NCI-H2081 (cell line): ENCODE measurements at places on chromosomes 6 and 20.

GRCh38 chr20:35434085-35435005, 3.7 kb downstream of the GDF5 start:
- DNase-seq, result no peak

- no peak for DNase-seq
These were observed 74.8 kb downstream of the GCNT2 start for GRCh38 chr6:10595731-10596664.

DNA sequence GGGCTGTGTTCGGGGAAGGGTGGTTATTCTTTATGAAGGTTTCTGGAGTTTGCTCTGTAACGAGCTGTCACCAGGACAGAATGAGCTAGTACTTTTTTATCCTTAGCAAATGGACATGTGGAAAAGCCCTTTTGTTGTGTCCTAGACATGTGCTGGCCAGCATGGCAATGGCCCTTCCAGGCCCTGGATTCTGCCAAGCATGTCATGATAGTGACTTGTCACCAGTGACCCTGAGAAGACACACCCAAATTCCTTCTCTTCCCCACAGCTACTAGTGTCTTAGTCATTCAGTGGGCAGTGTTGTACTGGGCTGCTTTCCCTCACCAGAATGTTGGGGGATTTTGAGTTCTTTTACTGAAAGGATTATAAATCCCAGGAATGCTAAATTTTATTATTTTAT, 74.0 kb upstream of the XRN2 start:
- DNase-seq, result no peak

- no peak for DNase-seq
These were observed 3.7 kb upstream of the SYNDIG1 start for GRCh38 chr20:24465730-24466129.

GRCh38 chr20:58755766-58756449, 63.3 kb downstream of the NPEPL1 start:
- DNase-seq, result no peak

GRCh38 chr20:31472395-31473330, 2.3 kb downstream of the DEFB124 start:
- no peak for DNase-seq
